ENCODE measurements at places on chromosomes 3 and 15.

- no peak for DNase-seq
These were observed 77.0 kb upstream of the HEG1 start for GRCh38 chr3:125132815-125133214.

GRCh38 chr3:119288669-119289403 lies 5.3 kb upstream of the ARHGAP31 start:
- no peak for DNase-seq

DNA sequence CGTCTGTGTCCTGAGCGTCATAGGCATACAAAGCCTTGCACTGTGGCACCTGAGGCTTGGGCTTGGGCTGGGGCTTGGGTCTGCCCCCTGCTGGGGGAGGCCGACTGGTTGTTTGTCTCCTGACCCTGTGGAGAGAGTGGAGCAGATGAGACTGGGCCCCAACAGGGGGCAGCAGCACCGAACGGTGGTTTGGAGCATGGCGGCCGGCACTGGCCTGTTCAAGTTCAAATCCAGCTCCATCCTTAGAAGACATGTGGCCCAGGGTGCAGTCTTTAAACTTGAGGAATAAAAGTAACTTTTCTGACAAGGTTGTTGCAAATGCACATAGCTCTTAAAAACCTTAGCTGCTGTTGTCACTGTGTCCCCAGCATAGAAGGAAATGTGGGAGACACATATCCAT lies 33.3 kb downstream of the CCNB2 start:
- DNase-seq: peak; percentile 85

GRCh38 chr3:146262371-146263110 lies 11.6 kb upstream of the PLSCR4 start:
- DNase-seq: no peak

GRCh38 chr3:45084820-45085816 lies 59.0 kb downstream of the CLEC3B start:
- DNase-seq: peak; percentile 79

DNA sequence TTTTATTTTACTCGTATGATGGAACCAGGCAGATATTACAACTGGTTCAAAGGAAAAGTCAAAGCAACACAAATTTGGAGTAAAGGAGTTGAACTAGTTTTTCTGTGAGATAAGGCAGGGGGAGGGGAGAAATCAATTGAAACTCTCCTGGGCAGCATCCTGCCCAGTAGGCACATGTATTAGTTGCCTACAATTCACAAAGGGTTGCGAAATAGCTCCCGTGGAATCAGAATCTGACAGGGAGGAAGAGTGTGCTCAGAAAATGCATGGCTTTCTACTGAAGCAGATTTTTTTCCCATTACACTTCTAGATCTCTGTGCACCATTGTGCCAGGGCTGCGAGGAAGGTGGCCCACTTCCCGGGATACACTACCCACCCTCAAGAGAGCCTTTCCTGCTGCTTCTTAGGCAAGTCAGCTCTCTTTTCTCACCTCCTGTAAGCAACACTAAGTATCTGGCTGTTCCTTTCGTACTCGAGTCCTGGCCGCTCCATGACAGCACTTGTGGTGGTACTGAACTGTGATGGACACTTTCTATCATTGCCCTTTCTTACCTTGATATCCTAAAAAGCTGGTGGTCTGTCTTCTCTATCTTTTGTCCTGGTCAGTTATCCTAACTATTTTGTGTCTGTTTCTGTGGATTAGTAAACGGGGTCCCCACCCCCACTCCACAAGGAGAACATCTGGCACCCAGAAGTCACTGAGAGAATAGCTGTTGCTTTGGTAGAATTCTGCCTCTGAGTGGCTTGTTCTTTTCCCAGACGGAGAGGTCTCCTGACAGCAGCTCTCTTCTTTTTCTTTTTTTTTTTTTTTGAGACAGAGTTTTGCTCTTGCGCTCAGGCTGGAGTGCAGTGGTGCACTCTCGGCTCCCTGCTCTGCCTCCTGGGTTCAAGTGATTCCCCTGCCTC lies 74.8 kb downstream of the RPL39L start:
- DNase-seq: peak; percentile 37

GRCh38 chr15:39580117-39580484 lies 778 bp upstream of the THBS1 start:
- peak; percentile 88 for DNase-seq

GRCh38 chr3:148694116-148694515 lies 3.6 kb upstream of the AGTR1 start:
- DNase-seq: no peak

- DNase-seq: no peak
These were observed 55.4 kb downstream of the CCNL1 start for GRCh38 chr3:157104521-157104920.

- DNase-seq: no peak
These were observed 583.6 kb upstream of the ROBO2 start for GRCh38 chr3:76456322-76456721.

- no peak for DNase-seq
These were observed 53.3 kb downstream of the SLC6A6 start for GRCh38 chr3:14455571-14456317.

GRCh38 chr3:37163262-37164015 lies 10.9 kb downstream of the LRRFIP2 start:
- DNase-seq: peak; percentile 16

- DNase-seq: no peak
These were observed 47.2 kb upstream of the CNTN3 start for GRCh38 chr3:74661672-74662071.

- no peak for DNase-seq
These were observed 35.3 kb downstream of the SQOR start for GRCh38 chr15:45670091-45670490.

- no peak for DNase-seq
These were observed 57.0 kb downstream of the SRGAP3 start for GRCh38 chr3:9192248-9193025.

DNA sequence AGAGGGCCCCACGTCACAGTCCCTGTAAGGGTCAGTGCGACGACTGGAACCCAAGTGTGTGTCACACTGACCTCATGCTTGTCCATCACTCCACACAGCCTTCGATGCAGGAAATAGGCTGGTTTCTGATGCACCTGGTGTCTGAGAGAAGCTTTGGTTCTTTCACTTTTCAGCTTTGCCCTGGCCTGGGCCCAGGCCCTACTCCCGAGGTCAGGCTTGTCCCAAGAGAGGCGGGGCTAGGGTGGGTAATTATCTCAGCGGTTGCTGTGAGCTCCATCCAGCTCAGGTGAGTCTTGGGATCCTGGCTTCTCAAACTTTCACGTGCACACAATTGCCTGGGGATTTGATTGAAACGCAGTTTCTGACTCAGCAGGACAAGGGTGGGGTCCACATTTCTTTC lies 19.6 kb upstream of the CHRNB4 start:
- DNase-seq: no peak

GRCh38 chr3:48268381-48268935 lies 27.6 kb downstream of the ZNF589 start:
- DNase-seq: peak; percentile 39

DNA sequence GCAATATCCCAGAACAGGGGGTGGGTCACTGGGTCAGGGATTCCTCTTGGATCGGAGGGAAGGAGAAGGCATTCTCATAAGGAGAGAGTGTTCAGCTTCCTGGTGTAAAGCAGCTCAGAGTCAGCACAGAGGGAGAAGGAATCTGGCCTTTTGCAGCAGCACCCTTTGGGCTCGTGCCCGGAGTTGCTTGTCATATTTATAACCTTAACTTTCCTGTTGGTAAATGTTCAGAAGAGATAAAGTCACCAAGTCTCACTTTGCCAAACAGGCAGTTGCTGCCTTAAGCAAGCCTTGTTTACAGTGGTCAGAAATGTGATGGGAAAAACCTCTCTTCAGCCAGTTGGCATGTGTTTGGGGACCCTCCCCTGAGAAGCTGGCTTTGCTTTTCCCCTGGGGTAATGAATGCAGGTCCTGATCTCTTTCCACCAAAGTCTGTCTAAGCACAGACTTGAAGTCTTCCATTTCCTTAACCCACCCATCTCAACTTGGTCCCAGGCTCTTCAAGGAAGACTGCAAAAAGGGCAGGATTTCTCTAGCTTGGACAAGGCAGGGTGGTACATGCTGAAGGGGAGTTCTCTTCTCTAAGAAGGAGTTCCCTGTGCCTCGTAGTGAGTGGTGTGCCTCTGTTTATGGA lies 206.9 kb upstream of the BHLHE40 start:
- no peak for DNase-seq

DNA sequence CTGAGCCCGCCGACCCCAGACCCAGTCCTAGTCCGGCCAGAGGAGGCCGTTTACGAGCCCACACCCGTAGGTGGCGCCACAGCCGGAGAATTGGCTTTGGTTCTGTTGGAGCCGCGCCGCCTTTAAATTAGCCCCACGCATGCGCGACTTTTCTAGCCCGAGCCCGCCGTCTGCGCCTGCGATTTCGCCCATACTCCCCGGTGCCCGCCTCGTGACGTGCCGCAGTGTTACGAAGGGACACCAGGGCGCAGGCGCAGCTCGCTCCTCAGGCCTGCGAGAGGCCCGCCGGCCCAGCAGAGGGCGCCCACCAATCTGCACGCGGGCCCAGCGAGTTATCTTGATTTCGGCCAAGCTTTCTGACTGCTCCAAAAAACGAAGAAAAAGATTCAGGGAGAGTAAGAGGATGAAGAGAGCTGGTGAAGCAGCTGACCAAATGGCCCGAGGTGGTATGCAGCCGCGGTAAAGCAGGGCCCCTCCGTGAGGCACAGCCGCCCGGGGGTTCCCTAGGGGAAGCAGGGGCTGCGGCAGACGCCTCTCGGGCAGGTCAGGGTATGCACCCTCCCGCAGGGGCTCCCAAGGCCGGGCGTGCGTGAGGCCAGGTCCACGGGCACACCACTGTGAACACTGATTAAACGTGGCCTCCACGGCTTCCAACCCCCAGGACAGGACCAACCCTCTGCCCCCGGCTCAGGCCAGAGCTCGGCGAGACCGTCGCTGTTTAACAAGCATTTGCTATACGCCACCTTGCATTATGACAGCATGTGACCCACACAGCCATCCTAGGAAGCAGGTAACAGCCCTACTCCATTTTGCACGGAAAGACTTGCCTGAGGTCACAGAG lies 32.8 kb downstream of the RPN1 start:
- DNase-seq: peak; percentile 100

DNA sequence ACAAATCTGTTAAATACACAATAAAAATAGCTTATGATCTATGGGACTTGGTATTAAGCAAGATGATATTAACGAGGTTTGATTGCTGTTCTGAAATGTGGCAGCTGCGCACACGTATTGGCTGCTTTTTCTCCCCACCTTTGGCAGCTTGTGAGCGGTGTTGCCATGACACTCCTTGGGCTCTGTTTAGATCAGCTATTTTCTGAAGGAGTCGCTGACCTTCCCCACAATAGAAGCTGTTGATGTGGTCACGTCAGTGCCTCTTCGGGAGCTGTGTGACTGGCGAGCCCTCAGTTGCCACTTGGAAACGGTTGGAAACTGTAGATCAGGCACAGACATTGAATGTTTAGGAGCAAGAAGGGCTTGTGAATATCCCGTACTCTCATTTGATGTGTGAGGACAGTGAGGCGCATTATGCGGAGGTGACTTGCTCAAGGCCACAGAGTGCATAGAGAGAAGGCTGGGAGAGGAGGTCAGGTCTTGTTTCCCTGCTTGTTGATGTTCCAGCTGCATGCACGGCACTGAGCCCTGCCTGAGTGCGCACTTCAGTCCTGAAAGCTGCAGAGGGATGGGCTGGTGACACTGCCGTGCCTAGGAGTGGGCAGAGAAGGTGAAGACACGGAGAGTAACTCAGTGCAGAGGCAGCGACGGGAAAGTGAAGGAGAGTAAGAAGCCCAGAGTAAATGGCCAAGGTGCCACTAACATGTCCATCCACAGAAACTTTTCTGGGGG lies 198.4 kb downstream of the LPP start:
- no peak for DNase-seq

DNA sequence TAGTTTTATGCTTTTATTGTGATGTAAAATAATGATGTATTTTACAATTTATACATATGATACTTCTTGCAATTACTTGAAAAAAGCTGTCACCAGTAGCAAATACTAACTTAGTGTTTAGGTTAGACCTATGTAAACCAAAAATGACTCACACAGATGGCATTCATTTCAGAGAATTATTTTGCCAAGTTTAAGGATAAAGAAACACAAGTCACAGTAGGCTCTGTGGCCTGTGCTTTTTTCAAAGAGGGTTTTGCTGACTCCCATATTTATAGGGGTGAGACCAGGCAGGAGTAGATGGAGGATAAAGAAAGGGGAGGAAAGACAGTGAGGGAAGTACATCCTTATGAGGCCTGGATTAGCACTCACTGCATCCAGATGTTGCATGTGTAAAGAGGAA lies 356.6 kb upstream of the NPAP1 start:
- no peak for DNase-seq

DNA sequence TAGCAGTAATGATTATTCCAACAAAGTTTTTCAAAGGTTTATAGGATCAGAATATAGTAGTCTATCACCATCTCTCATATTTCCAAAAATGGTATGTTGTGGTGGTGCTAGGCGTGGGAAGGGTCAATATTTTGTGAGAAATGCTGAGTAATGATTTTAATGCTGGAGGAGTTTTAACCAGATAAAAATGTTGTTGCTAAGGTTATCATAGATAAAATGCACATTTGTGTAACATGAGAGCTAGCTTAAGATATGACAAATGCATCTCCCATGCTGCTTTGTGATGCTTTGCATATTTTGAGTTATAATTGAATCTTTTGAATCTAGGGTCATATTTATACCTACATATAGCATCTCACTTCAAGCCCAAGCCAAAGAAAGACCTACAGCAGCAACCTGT lies 103.9 kb upstream of the ROBO1 start:
- no peak for DNase-seq

DNA sequence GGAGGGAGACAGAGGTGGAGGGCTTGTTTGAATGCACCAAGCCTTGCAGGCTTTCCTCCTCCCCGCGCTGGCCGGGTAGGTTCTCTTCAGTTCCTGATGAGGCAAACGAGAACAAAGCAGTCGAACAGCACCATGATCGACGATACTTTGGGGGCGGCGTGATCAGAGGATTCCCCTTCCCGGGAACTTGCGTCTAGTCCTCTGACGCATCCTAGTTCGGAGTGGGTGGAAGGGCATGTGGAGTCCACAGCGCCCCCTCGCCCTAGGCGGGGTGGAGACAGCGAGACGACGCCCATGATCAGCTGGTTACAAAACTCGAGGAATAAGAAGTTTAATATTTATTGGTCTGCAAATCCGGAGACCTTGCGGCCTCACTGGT lies 452 bp upstream of the SV2B start:
- peak; percentile 65 for DNase-seq

DNA sequence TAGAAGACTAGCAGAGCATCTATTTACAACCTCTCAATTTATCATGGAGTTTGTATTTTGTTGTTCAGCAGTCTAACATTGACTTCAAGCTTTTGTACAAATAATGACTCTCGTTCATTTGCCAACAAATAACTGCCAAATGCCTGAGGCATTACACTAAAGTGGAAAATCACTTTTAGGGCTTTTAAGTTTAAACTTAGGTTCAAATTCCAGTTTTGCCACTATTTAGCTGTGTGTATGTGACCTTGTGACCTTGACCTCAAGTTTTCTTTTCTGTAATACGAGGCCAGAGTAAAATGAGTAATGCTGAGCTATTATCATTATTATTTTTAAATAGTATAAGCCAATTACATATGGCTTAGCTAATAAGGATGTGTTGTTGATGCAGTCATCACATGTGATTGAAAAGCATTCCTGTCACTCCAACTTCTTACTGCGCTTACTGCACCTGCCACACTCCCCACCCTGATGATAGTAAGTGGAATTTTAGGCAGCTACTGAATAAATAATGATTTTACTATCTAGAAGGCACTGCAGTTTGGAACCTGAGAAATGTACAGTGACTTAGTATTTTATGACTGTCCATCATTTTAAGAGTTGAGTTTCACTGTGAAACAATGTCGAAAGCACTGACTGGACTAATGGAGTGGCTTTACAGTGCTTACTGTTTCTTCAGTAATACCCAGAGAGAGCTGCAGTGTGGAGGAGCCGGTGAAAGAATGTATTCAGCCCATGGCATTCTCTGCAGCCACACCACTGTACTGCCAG lies 16.3 kb downstream of the ARL8B start:
- DNase-seq: no peak

GRCh38 chr15:45573961-45574629 lies 13.1 kb upstream of the BLOC1S6 start:
- DNase-seq: no peak
